ENCODE measurements at places on chromosomes 3 and 15.
A peak's percentile ranks its signal among the peaks of the same experiment; 100 is the strongest.

DNA sequence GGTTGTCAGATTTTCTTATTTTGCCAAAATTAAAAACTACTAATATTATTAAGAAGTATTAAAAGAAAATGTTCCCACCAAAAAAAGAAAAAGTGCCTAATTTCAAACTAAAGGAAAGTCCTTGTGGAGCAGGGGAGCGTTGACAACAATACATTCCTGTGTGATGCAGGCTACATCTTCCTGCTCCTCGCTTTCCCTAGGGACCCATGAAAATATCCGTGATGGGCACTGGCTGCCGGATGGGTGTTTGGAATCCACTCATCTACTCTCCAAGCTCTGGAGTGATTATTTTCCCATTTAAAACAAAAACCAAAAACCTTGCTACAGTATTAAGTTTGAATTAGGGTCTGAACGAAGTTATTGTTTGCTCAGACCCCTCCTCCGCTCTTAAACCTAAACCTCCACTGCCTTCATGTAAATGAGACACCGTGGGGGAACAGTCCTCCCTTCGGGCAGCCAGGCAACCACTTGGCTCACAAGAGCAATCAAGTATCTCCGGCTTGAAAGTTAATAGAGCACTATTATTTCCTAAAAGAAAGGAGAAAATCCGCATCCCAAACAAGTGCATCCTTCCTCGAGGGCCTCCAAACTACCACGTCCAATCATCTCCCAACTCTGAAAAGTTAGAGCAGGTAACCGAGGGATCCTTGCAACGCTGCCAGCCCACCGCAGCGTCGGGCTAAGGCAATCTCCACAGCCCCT lies 1.5 kb downstream of the ITGB5 start:
- no peak for DNase-seq

GRCh38 chr3:168080499-168081170 lies 15.1 kb downstream of the GOLIM4 start:
- no peak for DNase-seq

GRCh38 chr3:69116162-69116561 lies 6.2 kb downstream of the LMOD3 start:
- no peak for DNase-seq

- no peak for DNase-seq
Observed at GRCh38 chr3:16412192-16412800, 101.2 kb downstream of the RFTN1 start.

GRCh38 chr3:56890448-56891091 lies 88.8 kb upstream of the ARHGEF3 start:
- peak; percentile 3 for DNase-seq

DNA sequence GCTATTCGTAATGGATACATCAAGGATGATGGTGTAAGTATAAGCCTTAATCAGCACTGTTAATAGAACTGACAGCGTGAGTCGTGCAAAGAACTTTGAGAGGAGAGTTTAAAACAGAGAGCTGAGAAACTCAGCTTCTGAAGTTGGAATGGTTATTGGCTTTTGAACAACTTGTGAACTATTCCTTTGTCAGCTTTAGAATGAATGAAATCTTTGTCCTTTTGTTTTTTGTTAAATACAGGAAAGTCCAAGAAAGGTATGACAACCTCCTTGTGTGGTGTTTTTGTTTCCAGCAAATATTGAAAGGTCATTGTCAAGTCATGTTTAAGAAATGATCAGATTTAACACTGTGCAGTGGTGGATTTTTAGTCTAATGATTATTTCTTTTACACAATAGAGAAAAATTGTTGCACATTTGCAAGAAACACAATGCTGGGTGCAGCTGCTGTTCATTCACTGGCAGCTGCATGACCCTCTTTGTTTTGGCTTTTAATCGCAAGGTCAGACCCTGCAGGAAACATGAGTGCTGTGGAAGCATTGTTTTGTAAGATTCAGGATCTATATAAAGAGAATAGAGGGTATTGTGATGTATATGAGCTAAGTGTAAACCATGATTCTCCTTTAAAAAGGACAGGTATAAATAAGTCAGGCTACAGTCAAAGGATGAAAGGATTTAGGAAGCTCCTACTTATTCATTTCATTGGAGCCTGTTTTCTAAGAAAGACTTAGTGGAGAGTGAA lies 21.7 kb upstream of the ABHD10 start:
- no peak for DNase-seq

GRCh38 chr3:177624528-177625495 lies 427.5 kb upstream of the TBL1XR1 start:
- no peak for DNase-seq

- DNase-seq, result peak; percentile 14
Observed at GRCh38 chr3:42961633-42962032, 17.5 kb upstream of the GASK1A start.

DNA sequence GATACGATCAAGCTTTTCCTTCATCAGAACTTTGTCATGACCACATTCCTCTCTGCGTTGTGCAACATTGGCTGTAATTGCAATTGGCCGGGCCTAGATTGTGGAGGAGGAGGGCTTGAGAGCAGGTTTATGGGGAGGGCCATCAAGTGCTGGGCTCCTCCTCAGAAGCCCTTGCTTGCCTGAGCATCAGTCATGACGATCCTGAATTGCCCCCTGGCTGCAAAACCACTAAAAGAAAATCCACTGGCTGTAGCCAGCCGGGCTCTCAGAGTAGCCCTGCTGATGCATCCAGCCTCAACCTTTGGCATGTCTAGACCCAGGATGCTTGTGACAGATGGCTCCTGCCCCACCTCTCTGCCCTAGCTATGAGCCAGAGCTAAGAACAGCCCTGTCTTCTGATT lies 13.4 kb upstream of the TRH start:
- DNase-seq, result no peak

DNA sequence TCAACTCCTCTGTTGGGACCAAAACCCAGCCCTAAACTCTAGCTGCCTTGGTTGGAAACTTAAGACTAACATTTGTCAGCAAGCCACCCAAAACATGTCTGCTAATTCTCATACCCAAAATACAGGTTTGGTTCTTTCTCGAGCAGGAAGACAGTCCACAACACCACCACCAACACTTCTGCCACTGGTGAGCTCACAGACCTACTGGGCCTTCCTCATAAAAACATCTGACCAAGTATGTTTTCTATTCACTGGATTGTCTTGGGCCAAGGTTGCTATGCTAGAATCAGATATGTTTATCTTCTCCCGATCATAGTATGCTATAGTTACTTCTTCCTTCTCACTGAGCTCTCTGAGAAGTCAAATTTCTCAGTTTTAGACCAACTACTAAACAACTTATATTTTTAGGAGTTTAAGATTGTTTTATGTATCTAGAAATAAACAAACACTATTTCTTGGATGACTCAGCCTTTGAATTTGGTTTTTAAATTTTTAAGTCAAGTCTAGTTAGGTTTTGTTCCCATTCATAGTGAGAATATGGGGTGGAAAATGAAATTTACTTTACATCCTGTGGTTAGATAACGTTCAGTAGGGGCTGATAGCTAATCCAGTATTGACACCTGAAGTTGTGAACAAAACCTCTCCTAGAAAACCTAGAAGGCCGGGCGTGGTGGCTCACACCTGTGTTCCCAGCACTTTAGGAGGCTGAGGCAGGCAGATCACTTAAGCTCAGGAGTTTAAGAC lies 360.5 kb downstream of the RSL24D1 start:
- no peak for DNase-seq

GRCh38 chr3:123072152-123072551 lies 5.3 kb downstream of the PDIA5 start:
- DNase-seq, result no peak

DNA sequence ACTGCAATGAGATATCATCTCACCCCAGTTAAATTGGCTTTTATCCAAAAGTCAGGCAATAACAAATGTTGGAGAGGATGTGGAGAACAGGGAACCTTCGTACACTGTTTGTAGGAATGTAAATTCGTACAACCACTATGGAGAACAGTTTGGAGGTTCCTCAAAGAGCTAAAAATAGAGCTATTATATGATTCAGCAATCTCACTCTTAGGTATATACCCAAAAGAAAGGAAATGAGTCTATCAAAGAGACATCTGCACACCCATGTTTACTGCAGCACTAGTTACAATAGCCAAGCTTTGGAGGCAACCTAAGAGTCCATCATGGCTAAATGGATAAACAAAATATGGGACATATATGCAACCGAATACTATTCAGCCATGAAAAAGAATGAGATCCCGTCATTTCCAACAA lies 68.0 kb upstream of the HES1 start:
- DNase-seq, result no peak

DNA sequence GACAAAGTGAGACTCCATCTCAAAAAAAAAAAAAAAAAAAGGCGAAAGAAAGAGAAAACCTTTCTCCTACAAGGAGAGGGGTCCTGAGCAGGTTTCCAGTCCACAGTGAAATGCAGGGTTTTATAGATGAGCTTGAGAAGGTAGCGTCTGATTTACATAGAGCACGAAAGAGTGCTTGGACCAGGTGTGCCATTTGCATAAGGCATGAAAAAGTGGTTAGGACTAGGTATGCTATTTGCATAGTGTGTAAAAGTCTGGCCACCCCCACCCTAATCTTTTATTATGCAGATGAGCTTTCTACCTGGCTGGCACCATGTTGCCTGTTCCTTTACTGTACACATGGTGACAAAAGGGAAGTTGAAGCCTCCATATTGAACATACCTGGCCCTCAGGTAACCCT lies 13.6 kb upstream of the RNU6-1 start:
- DNase-seq, result no peak

DNA sequence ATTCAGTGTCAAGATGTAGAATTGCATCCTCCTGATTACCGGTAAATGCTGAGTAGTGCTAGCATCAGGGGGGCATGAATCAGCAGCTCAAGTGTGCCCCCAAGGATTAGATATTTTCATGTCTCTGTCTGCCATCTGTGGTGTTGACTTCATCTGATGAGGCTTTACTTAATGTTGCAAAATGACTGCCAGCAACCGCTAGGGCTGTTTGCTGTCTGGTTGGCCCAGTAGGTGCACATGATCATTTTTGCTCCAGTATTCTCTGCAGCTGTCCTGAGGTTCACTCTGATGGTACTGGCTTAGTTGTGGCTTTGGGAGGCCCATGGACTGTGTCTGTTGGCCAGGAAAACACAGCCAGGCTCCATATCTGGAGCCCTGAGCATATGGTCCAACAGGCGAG lies 316.4 kb downstream of the SOX2 start:
- DNase-seq, result no peak

DNA sequence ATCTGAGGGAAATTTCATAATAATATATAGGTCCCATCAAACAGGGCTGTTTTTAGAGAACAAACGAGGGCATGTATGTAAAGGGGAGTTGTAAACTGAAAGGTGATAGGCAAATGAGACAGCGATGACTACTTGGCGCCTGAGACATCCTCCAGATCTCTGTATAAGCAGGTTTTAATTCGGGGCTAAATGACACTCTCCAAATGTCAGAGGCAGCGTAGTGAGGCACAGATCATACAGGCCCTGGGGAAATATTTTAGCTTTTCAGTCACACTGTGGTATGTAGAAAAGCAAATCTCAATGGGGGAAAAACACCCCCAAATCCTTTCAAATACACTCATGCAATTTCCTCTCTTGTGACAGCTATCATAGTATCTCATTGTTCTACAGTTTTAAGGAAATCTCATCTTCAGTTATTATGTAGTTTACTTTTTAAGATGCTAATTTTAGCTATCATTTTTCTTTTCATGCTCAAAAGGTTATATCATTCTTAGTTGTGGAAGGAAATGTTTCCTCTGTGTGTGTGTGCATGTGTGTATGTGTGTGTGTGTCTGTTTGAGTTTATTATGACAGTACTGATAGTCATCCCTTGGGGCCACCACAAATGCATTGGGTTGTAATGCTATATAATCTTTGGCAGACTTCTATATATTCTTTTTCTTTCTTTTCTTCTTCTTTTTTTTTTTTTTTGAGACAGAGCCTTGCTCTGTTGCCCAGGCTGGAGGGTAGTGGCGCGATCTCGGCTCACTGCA lies 1.1 kb downstream of the TPRG1 start:
- DNase-seq, result no peak

DNA sequence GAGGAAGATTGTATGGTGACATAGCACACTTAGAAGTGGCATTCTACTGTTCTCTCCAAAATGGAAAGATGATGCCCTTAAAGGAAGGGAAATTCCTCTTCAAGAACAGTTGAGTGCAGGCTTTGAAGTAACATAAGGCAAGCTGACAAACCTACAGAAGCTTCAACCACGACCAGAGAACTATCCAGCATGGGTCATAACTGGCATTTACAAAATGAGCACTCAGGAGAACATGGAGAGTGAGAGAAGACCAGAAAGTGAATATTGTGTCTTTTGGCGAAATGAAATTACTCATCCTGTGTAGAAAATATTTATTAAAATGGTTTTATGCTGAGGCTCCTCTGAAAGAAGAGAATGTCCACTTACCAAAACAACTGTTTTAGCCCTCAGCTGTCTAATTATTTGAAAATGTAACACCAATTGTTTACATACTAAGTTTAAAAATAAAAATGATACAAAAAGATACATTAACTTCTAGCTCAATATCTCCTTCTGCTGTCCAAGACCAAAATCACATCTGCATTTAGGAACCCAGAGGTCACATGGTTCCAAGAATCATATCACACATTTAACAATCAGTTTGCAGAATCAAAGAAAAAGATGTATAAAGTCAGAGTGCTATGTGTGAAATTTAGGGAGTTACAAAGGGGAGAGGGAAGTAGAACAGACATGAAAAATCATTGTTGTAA lies 216.9 kb downstream of the ATP8B4 start:
- DNase-seq, result no peak

- no peak for DNase-seq
Observed at GRCh38 chr3:95387242-95388021, 1324.6 kb downstream of the NSUN3 start.

DNA sequence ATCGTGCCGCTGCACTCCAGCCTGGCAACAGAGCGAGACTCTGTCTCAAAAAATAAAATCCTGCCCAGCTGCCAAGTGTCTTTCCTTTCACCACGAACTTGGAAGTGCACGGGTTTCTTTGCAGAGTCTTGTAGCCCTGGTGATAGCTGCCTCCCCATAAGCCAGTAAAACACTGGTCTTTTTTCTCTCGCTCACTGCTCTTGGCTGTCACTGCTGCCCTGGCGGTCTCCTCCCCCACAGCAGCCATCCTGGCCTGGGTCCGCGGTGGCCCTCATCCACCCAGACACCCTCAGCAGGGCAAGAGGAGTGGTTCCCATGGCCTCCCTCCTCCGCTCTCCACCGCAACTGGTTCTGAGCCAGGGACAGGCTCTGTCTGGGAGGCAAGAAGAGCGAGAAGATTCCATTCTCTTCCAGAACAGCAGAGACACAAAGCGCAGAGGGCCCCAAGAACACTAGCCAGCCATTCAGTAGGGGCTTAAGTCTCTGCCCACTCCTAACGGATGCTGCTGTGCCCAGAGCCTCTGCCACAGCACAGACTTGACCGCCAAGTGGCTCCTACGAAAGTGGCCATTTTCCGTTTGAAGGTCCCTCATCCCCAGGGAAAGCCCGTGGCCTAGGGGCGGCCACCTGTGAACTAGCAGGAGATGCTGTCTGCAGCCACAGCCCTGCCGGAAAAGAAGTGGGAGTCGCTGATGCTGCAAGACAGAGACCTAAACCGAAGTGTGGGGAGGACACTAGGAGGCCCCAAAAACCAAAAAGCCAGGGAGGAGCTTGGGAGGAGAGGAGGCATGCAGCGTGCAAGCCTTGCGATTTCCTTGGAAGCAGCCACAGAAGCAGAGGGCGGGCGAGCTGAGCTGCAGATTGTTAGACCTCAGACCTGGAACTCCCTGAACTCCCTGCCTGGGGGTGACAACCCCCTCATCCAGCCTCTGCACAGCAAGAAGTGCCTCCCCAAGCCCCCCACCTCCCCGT lies 44.1 kb downstream of the KLHL25 start:
- DNase-seq, result no peak

- no peak for DNase-seq
Observed at GRCh38 chr3:41089566-41089965, 109.7 kb upstream of the CTNNB1 start.

GRCh38 chr3:127547761-127548605 lies 42.5 kb downstream of the TPRA1 start:
- peak; percentile 3 for DNase-seq

Data from AG09309 (cell line).